AML-193 (cell line): ENCODE measurements at places on chromosomes 5 and 9.
A peak's percentile ranks its signal among the peaks of the same experiment; 100 is the strongest.

DNA sequence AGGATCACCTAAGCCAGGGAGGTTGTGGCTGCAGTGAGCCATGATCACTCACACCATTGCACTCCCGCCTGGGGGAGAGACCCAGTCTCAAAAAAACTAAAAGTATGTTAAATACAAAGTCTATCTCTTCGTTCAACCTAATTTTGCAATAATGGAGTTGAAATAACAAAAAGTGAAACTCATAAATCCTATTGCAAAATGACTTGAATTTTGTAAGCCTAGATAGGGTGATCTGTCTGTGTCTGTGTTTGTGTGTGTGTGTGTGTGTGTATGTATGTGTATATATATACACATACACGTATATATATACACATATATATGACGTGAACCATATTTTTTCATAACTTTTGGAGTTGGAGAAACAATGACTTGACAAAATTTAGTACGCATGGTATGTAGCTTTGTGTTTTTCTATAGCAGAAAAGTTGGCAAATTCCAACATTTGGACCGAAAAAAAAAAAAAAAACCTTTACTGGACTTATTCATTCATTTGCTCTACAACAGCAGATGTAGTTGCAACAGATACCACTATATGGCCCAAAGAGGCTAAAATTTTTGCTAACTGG, 76.9 kb upstream of the CDH6 start:
- DNase-seq = no peak

DNA sequence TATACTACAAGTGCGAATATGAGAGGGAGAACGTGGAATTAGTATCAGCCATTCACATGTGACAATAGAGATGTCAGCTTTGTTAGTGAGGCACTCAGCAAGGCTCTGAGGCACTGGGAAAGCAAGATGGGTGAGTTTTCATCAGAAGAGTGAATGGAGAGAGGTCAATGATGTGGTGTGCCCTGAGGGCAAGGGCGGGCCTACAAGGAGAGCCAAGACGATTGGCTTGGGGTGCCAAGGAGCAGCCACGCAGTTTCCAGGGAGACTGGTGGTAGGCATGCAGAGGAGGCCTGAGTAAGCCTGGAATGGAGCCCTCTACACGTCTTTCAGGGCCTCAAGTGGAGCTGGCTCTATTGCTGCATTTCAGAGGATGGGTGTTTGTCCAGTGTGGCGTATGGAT, 24.7 kb downstream of the BTF3 start:
- DNase-seq = no peak

DNA sequence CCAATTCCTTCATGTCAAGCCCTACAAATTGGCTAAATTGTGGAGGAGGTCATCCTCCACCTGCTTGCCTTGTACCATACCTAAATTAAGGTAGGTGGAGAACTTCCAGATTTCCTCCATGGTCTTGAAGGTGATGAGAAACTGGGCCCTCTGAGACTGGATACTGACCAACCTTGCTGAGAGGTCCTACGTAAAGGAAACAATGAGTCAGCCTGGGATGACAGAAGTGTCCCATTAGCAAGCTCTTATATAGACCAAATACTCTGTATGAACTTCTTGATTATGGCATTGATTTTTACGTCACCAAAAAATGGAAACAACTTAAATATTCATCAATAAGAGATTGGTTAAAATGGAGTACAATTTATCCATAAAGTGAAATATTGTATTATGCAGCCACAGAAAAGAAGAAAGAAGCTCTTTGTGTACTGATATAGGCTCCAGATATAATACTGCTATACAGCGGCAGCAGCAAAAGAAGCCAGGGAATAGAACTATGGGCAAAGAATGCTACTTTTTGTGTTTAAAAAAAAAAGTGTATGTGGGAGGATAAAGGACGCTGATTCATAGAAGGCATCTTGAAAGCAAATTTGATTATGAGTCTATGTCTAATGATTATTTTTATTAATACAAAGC, 18.3 kb downstream of the SH3TC2 start:
- DNase-seq = no peak

DNA sequence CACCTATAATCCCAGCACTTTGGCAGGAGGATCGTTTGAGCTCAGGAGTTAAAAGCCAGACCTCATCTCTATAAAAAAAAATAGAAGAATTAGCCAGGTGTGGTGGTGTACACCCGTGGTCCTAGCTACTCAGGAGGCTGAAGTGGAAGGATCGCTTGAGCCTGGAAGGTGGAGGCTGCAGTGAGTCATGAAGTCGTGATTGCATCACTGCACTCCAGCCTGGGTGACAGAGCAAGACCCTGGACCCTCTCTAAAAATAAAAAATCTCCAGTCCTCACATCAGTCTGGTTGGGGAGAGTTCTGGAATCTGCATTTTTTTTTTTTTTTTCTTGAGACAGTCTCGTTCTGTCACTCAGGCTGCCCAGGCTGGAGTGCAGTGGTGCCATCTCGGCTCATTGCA, 9.3 kb downstream of the FPGS start:
- DNase-seq = no peak

DNA sequence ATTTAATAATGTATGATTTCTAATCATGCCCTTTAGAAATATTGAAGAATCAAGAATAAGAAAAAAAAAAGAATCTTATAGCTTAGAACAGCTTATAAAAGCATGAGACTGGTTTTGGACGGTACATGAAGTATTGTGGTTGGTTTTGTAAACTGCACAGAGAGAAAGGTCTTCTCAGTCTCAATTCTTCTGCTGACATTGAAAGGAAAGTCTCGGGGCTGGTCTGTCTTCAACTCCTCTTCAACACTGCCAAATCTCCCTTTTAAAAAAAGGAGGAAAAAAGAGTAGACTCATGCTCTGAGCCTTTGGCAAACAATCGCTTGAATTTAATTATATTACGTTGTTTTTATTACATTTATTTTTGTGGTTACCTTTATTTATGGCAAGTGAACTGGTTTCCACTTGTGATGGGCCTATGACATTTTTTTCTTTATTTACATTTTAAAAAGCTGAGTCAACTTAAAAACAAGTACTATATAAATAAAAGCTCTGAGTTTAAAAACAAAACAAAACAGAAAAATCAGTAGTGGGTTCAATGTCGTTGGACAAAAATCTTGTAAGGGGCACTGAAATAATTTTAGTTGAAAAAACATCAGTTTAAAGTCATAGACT, 32.8 kb upstream of the EBF1 start:
- DNase-seq = no peak

- DNase-seq = no peak
Observed at GRCh38 chr5:163548649-163549048, 43.2 kb downstream of the MAT2B start.

- DNase-seq = no peak
Observed at GRCh38 chr5:132687995-132688394, 14.2 kb downstream of the IL4 start.

GRCh38 chr9:92895812-92896436, 18.1 kb upstream of the ZNF484 start:
- DNase-seq = no peak

DNA sequence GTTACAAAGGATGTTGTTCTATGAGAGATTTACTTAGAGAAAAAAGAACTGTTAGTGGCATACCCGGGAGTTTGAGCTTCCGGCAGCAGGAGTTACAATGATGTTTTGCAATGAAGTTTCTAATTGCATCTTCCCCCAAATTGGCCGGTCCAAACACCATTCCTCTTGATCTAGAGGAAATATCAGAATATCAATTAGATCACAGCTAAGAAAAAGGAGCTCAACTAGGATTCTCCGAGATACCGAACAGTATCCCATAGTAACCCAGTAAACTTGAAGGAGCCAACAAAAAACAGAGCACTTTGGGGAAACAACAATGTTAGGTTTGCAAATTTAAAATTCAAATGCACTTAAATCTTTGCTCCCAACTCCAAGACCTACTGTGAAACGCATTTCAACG, 159.5 kb downstream of the TRPM6 start:
- DNase-seq = no peak

DNA sequence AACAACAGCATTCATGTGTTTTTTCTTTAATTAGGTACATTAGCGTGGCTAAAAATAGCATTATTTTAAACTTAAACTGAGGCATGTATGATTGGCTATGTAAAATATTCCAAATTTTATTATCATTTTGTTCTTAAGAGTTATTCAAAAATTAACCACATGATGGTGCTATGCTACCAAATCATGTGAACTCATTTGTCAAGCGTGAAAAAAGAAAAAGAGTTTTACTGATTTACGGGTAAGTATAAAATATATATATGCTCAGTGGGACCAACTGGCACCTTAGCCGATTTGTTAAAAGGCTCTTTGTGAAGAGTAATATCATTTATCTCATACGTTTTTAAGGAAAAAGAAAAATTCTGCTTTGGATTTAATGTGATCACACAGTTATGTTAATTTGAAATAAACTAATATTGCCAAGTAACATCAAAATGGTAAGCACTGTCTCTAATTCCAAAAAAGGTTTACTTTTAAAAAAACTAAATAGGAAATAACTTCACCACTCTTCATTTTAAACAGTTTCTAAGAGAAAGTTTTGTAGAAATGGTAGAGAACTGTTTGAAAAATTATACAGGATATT, 1042.3 kb downstream of the CDH12 start:
- DNase-seq = peak; percentile 29

- DNase-seq = no peak
Observed at GRCh38 chr5:102759289-102759688, 4.2 kb downstream of the PAM start.

- no peak for DNase-seq
Observed at GRCh38 chr5:40587376-40587775, 92.3 kb upstream of the PTGER4 start.

DNA sequence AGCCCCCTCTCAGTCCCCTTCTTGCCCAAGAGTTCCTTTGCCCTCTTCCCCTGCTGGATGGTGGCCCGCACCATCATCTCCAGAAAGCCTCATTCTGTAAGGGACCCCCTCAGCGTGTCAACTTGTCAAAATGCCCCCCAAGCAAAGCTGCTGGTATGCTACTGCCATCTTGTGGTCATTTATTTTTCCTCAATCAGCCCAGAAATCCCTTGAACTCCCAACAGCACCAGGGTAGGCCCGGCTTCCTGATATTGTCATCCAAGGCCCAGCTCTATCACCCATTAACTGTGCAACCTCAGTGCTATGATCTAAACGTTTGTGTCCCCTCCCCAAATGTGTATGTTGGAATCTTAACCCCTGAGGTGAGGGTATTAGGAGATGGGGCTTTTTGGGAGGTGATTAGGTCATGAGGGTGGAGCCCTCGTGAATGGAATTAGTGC, 53.2 kb upstream of the FBXW11 start:
- peak; percentile 9 for DNase-seq

GRCh38 chr9:123929177-123929869, 603 bp downstream of the DENND1A start:
- no peak for DNase-seq

DNA sequence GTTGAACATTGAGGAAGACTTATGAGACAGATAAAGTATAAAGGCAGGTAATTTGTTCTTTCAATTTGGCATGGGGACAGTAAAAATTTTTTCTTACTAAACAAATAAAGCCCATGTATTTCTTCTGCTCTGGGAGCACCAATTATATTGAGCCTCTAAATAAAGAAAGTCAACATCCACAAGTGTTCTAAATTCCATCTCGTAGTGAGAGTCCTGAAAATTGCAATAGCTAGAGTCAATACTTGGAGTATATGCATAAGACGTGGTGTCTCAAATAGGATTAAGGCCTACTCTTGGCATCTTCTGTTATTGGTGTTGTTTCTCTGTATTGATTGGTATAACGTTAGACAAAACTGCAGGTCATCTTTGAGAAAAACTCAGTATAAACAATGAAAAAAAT, 120.5 kb upstream of the CDKN2B start:
- no peak for DNase-seq

GRCh38 chr5:181181650-181182565, 23.1 kb downstream of the TRIM7 start:
- DNase-seq = no peak
